Pulmonary artery endothelial cell (primary cell): ENCODE measurements at places on chromosomes 2 and 18. TPM values are rescaled to one million over a fixed set of nuclear protein-coding genes. Genes with fewer than 3 reads are reported as not detected.

Gene FLACC1
- 0.33 and 0.56 TPM in 2 replicates for total RNA-seq

Gene NYAP2
- not detected in 2 replicates for total RNA-seq

Gene CLEC4F
- not detected in 2 replicates for total RNA-seq

Gene SCYGR5
- total RNA-seq = not detected in 2 replicates

Gene ARHGAP28
- 0.39 and 4.4 TPM in 2 replicates for total RNA-seq

Gene PROKR1
- total RNA-seq = not detected in 2 replicates

Gene VIT
- 0.46 and 0.66 TPM in 2 replicates for total RNA-seq

Gene CTAGE1
- total RNA-seq = not detected in 2 replicates

Gene FER1L5
- 0.11 TPM in 1 of 2 replicates, not detected in the other for total RNA-seq

Gene ARHGAP15
- not detected in 2 replicates for total RNA-seq

Gene FKBP7
- 17.8 and 26.2 TPM in 2 replicates for total RNA-seq

Gene CBLN2
- 0.18 and 1.1 TPM in 2 replicates for total RNA-seq

Gene AMER3
- total RNA-seq = not detected in 2 replicates

Gene LINC00305
- not detected in 2 replicates for total RNA-seq

Gene MAB21L4
- not detected in 2 replicates for total RNA-seq

Gene ABCG8
- total RNA-seq = not detected in 2 replicates

Gene FOXI3
- not detected in 2 replicates for total RNA-seq

Gene EN1
- total RNA-seq = not detected in 2 replicates

Gene AUP1
- 95.4 and 124 TPM in 2 replicates for total RNA-seq

Gene DNAH7
- 0.11 and 0.20 TPM in 2 replicates for total RNA-seq

Gene KCNK3
- total RNA-seq = not detected in 2 replicates

Gene GBX2
- total RNA-seq = 3.9 and 6.4 TPM in 2 replicates

Gene COBLL1
- total RNA-seq = 4.4 and 6.8 TPM in 2 replicates

Gene MTX2
- total RNA-seq = 25.6 and 34.5 TPM in 2 replicates

Gene MORN2
- total RNA-seq = 14.0 and 14.6 TPM in 2 replicates

Gene IL1F10
- not detected in 2 replicates for total RNA-seq

Gene DCDC2C
- total RNA-seq = not detected in 2 replicates

Gene RNF125
- total RNA-seq = 0.53 and 0.60 TPM in 2 replicates

Gene DNAJC27
- total RNA-seq = 2.2 and 2.4 TPM in 2 replicates

Gene EHBP1
- total RNA-seq = 22.2 and 33.5 TPM in 2 replicates

Gene CHRNG
- total RNA-seq = not detected in 2 replicates

Gene SERPINB10
- total RNA-seq = not detected in 2 replicates

Gene ZSWIM2
- total RNA-seq = not detected in 2 replicates

Gene ARHGEF4
- 0.14 TPM in 1 of 2 replicates, not detected in the other for total RNA-seq

Gene SLC38A11
- total RNA-seq = not detected in 2 replicates

Gene UGT1A6
- total RNA-seq = not detected in 2 replicates

Gene CPS1
- total RNA-seq = 3.9 and 18.0 TPM in 2 replicates

Gene ERMN
- not detected in 2 replicates for total RNA-seq

Gene RPL37A
- total RNA-seq = 1,393 and 2,557 TPM in 2 replicates

Gene FSHR
- total RNA-seq = not detected in 2 replicates

Gene IAH1
- 32.9 and 40.2 TPM in 2 replicates for total RNA-seq
